Activated T-cell treated with anti-CD3 and anti-CD28 coated beads for 4 hours (primary cell): ENCODE measurements at places on chromosomes 13 and 19.

DNA sequence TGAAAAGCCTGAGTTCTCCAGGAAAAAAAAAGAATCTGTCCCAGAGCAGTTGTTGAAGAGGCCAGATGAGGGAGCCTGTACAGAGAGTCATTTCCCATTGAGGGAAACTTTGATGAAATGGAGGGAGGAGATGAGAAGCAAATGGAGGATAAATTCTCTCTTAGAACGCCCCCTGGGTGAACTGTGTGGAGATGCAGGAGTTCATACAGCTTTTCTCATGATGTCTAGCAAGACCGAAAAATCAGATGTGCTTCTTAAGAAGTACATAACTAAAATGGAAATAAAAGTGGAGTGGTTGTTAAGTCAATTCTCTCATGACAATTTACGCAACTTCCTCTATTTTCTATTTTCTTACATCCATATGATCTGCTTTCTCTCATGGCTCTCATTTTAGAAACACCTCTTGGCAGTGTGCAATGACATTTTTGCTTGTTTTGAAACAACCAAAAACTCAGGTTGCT lies 1263.1 kb downstream of the PCDH9 start:
- no peak for DNase-seq

DNA sequence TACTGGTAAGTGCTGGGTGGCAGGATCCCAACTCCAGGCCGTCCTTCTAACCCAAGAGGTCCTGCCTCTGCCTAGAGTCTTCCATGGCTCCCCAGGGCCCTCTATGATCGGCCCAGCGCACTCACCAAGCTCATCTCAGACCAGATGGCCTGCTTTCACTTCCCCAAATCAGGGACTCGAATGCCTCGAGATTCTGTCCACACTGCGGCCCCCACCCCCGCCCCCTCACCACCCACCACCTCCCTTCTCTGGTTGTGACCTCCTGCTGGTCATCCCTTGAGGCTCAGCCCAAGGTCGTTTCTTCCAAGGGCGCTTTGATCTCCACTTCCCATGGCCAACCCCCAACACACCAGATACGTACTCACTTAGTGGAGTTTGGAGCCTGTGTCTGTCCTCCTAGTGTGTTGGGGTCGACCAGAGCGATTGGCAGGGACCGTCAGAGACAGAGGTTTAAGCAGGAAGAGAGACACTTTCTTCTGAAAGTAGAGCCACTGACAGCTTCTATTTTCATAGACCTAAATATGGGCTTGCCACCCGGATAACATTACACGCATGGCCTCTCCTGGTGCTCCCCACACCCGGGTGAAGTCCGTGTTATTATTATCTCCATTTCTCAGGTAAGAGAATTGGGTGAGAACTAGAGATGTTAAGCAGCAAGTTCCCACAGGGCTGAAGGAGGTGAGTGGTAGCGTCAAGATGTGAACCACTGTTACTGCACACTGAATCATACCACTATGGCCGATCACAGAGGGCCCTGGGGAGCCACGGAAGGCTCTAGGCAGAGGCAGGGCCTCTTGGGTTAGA lies at the start of gene FCER2:
Gene FCER2 (minus strand): TSS at position 478 of the 804 bp plus-strand sequence. CDS start 2,371 bp downstream, outside the sequence.
- DNase-seq: no peak

DNA sequence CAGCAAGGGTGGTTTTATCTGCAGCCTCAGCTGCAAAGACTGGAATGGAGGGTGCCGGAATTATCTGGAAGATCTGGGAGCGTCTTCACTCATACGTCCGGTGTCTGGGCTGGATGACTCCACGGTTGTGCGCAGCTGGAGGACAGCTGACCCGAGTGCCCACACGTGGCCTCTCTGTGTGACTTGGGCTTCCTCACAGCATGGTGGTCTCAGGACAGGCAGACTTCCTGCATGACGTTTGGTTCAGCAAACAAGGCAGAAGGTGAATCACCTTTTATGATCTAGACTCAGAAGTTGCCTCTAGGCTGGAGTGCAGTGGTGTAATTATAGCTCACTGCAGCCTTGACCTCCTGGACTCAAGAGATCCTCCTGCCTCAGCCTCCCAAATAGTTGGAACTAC lies 33.2 kb downstream of the CACNG6 start:
- DNase-seq: no peak

GRCh38 chr13:106919638-106920037 lies 351.7 kb upstream of the ARGLU1 start:
- DNase-seq: no peak

- DNase-seq: no peak
Measured at GRCh38 chr19:3370728-3371591, 4.6 kb downstream of the NFIC start.

DNA sequence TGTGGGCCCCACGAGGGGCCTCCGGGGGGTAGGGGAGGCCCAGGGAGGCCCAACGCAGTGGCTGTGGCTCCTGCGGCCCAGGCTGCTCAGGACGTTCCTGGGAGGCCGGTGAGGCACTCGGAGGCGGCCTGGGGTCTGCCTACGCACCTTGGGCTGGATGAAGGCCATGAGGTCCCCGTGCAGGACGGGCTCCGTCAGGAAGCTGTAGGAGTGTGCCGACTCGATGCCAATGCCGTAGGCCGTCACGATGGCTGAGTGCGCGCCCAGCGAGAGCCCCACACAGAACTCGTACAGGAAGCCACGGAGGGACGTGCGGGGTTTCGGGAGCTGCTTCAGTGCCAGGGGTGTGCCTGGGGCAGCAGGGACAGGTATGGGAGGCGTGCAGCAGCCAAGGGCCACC lies 5.9 kb downstream of the SBK2 start:
- no peak for DNase-seq

DNA sequence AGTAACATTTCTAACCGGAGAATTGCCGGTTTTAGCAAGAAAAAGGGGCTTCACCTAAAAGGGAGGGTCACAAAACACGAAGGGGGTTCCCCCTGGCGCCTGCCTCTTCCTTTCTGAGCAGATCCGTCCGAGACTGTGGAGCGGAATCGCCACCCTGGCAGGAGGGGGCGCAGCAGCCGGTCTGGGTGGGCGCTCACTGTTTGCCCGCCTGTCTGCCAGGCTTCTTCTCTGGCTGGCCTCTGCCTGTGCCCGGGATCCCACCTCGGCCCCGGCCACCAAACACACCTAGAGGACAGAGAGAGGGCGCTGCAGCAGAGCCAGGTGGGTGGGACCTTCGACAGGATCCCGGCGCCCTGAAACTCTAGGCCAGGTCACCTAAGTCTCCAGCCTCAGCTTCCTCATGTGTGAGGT lies 15.6 kb downstream of the LSM4 start:
- no peak for DNase-seq

DNA sequence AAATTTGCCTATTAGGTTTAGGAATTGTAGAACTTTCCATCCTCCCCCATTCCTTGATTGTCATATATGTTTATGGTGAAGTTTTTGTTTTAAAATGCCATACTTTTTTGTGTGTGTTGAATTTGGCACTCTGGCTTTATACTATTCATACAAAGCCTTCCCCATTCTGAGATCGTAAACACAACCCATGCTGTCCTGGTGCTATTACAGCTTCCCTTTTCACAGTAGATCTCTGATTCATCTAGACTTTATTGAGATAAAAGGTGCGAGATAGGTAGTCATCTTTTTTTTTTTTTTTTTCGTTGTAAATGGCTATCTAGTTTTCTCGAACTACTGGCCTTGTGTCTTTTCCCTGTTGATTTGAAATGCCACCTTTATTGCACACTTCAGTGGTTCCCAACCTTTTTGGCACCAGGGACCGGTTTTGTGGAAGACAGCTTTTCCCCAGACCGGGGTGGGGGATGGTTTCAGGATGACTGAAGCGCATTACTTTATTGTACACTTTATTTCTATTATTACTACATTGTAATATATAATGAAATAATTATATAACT lies 94.6 kb downstream of the LRCH1 start:
- DNase-seq: no peak

GRCh38 chr19:1223018-1223855 lies 14.6 kb downstream of the CBARP start:
- DNase-seq: no peak

- DNase-seq: no peak
Measured at GRCh38 chr13:26967119-26968038, 204.2 kb downstream of the USP12 start.

GRCh38 chr13:29369060-29369743 lies 226.3 kb downstream of the SLC7A1 start:
- DNase-seq: no peak

GRCh38 chr13:43472339-43472738 lies 314.4 kb downstream of the ENOX1 start:
- no peak for DNase-seq

DNA sequence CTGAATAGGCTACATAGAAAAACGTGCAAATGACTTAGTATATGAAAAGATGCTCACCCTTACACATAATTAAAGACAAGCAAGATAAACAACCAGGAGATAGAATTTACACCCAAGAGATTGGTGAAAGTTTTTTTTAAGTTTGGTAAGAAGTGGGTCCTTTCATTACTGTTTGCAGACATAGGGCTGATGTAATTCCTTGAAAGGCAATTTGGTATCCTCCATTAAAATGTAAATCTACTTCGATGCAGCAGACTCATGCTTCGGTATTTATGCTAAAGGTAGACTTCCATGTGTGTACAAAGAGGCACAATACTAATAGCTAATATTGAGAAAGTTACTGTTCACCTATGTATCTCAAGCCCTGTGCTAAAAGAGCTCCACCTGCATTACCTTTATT lies 33.5 kb downstream of the CNMD start:
- no peak for DNase-seq
